ENCODE measurements at places on chromosomes 7 and 10.

DNA sequence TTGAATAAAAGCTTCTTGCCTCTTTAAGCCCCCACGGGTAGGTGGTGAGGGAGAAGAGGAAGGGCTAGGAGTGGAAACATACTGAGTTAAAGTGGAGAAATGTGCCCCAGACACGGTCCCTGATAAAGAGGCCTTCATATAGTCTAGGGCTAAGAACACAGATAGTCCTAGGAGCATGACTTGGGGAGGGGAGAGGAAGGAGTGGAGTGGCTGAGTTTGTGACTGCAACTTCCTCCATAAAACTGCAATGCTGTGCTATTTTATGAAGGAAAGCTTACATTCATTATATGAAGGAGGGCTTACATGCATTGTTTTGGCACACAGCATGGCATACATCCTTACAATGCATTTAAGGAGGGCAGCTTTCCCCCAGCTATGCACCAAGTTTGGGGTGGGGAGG, 1129.4 kb upstream of the LRRTM3 start:
- DNase-seq = no peak

- DNase-seq = no peak
These were observed 7.6 kb downstream of the GPNMB start for GRCh38 chr7:23254051-23254681.

DNA sequence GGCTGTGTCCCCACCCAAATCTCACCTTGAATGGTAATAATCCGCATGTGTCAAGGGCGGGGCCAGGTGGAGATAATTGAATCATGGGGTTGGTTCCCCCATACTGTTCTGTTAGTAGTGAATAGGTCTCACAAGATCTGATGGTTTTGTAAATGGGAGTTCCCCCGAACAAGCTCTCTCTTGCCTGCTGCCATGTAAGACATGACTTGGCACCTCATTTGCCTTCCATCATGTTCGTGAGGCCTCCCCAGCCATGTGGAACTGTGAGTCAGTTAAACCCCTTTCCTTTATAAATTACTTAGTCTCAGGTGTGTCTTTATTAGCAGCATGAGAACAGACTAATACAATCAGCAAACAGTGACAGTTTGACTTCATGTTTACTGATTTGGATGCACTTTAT, 14.6 kb upstream of the R3HCC1L start:
- no peak for DNase-seq

GRCh38 chr7:130207033-130207432, 627 bp upstream of the SSMEM1 start:
- DNase-seq = no peak

DNA sequence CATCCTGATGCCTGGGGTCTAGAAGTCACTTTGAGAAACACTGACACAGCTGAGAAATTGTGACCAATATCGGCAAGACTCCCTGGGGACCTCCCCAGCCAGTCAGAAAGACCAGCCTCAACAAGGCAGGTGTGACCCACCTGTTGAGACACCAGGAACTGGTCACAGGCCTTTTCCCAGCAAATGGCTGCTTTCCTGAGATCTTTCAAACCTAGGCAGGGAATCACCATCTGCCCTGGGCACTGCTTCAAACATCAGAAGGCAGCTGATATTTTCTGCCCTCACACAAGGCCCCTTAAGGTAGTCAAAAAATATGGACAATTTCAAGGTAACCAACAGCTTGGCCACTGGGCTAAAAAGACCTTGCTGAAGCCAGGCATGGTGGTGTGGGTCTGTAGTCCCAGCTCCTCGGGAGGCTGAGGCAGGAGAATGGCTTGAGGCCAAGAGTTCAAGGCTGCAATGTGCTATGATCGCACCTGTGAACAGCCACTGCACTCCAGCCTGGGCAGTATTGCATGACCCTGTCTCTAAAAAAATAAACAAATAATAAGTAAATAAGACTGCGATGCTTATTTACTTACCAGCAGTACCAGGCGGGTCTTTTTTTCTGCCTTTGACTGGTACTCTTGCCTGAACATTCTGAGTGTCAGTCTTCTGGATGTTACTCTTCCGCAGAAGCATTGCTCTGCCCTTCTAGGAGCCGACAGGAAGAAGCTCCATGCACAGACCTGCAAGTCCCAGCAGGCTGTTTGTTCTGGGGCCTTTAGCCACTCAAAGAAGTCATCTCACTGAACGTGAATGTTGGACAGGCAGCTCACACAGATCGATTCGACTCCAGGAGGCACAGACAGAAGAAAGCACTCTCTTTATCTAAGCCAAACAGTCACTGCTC, 59.7 kb downstream of the SORBS1 start:
- DNase-seq = no peak

DNA sequence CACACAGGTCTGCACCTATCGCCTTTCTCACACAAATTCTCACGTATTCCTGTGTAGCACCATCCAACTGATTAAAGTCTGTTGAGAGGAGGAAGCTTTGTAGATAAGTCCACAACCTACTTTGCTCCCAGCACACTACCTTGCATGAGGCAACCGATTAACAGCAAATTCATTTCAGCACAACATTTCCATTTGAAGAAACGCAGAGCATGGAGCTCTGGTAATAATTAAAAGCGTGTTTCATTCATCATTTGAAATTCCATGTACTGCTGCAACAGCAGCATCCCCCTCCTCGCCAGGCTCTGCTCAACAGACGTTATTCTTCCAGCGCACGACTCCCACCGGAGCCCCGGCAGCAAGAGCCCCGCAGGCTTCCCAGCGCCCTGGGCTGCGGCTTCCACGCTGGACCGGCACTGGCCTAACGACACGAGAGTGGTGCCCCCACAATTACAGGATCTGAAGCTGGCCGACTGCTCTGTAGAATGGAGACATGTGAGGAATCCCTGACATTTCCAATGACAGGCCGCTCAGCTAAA, 118.8 kb downstream of the DIP2C start:
- no peak for DNase-seq

- DNase-seq = no peak
These were observed 6.7 kb downstream of the CALN1 start for GRCh38 chr7:72405418-72405817.

DNA sequence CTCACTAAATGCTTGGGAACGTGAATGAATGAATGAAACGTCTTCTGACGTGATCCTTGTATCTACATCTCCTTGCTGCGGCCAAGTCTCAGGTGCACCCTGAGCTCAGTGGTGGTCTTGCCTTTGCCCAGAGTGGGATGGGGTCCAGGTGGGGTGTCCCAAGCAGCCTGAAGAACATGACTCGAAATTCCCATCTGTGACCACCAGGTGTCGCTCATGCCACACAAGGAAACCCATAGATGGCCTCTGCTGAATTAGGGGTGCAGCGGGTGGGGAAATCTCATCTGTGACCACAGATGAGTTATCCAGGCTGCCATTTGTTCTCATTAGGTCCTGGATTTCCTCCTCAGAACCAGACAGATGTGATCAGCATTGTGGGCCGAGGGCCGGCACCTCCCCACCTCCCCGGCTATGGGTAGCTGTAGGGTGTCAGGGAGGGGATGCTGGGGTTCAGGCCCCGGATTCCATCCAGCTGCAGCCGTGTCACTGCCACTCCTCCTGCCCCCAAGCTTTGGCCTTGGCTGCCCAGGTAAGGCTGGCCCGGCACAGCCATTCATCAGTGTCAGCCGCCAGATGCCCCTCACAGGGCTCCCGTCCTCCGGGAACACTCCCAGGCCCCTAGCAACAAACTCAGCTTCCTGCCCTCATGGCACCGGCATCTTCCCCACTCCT, 21.0 kb upstream of the GNA12 start:
- peak; percentile 43 for DNase-seq

Data from effector memory CD4-positive, alpha-beta T cell (primary cell).